ENCODE measurements at places on chromosomes 2 and 18.

DNA sequence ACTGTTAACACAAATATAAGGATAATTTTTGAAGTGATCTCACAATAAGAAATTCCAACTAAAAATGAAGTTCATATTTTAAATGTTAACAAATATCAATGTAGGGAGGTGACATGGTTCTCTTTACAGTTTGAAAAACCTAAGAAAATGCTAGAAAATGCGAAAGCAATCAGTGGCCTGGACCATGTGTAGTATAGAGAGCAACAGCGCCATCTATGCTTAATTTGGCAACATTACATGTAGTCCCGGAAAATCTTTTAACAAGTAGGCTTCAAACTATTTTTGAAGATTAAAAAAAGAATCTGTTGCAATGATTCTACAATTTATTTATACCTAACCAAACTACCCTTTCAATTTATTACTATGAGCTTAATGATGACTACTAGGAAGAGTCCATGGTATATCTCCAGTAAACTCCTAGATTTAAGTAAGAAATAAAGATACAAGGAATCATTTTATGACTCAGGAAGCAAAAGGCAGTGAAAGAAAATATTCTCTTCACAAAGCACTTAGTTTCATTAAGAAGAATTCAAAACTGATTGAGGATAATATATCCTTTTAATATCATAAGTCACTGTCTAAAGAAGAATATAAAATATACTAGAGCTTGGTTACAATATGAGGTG is 33.3 kb downstream of the NDUFA10 start:
- DNase-seq, result peak; percentile 54

GRCh38 chr2:9813312-9814128 is 29.8 kb upstream of the TAF1B start:
- DNase-seq, result peak; percentile 84

GRCh38 chr2:27942612-27943547 is 52.4 kb downstream of the BABAM2 start:
- no peak for DNase-seq

DNA sequence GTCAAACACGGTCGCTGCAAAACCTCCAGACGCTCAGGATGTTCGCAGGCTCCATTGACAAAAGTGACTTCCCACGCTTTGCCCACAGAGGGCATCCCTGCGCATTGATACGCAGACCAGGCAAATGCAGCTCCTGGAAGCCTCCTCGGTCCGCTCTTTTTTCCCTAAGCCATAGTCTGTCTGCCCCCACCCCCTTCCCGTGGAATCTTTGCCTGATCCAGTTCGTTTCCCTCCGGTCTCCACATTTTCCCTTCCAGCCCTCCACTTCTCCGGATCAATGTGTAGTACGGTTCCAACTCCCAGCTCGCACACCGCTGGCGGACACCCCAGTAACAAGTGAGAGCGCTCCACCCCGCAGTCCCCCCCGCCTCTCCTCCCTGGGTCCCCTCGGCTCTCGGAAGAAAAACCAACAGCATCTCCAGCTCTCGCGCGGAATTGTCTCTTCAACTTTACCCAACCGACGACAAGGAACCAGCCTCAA is at the start of gene DCC:
DCC (plus strand) TSS at position 307 of the 481 bp plus-strand sequence. CDS start 591 bp downstream, outside the sequence.
- DNase-seq, result peak; percentile 76

- peak; percentile 87 for DNase-seq
Observed at GRCh38 chr2:139122711-139123158, 342.5 kb upstream of the NXPH2 start.

GRCh38 chr18:44729631-44730101 is 49.0 kb downstream of the SETBP1 start:
- DNase-seq, result no peak

GRCh38 chr18:50429207-50429948 is 54.5 kb downstream of the SKA1 start:
- DNase-seq, result peak; percentile 66

- peak; percentile 53 for DNase-seq
Observed at GRCh38 chr2:101478181-101479001, 3.5 kb upstream of the RFX8 start.

- no peak for DNase-seq
Observed at GRCh38 chr2:99836690-99837605, 305.4 kb downstream of the AFF3 start.

GRCh38 chr18:62583376-62583775 is 60.6 kb downstream of the ZCCHC2 start:
- DNase-seq, result no peak

DNA sequence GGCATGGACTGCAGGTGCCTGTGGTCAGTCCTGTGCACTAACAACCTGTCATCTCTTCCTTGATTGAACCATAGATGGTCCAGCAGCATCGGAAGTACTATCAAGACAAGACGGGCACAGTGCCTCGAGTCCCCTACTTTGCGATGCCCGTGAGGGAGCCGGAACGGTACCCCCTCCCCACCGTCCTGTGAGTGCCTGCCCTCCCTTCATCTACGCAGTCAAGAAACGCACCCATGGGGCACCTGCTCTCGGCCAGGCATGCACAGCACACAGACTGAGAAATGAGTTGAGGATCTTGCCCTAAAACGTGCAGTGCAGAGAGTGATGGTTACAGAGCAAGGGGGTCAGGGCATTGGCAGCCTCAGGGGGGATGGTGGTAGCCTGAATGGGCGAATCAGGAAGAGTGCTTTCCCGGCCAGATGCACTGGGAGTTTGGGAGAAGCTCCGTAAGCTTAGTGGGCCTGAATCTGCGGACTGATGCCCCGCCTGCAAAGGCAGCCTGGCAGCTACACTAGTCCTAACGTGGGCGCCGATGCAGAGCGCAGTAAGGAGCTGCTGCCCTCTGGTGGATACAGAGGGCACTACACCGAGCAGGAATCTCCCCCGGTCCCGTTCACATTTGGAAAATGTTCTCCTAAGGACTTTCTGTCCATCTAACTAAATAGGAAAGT is 63.6 kb downstream of the CIB4 start:
- peak; percentile 73 for DNase-seq

- DNase-seq, result no peak
Observed at GRCh38 chr18:33844232-33844631, 266.2 kb downstream of the ASXL3 start.

GRCh38 chr18:53018791-53019190 is 678.8 kb downstream of the DCC start:
- peak; percentile 55 for DNase-seq

- DNase-seq, result no peak
Observed at GRCh38 chr2:145007960-145008263, 488.0 kb upstream of the ZEB2 start.

- DNase-seq, result peak; percentile 87
Observed at GRCh38 chr2:30359644-30360167, 87.3 kb upstream of the LCLAT1 start.

GRCh38 chr2:11367170-11367730 is 22.8 kb upstream of the ROCK2 start:
- no peak for DNase-seq
